ENCODE measurements at places on chromosomes 5 and 9.

DNA sequence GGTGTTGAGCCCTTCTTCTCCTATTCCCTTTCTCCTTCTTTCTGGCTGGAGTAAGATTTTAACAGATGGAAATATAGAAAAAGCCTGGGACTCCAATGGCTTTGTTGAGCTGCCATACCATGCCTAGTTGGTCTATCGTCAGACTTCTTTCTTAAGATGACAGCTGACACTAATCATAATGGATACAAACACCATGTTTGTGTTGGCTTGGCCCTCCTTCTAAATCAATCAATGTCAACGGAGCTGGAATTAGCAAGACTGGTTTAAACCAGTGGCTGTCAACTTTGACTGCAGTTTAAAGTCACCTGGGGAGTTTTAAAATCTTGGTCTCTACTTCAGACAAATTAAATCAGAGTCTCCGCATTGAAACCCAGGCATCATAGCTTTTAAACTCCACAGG is 264.5 kb upstream of the PRR16 start:
- no peak for DNase-seq

- no peak for DNase-seq
Measured at GRCh38 chr5:144815131-144815530, 644.5 kb downstream of the KCTD16 start.

- no peak for DNase-seq
Measured at GRCh38 chr9:90271707-90272106, 370.9 kb downstream of the DIRAS2 start.

GRCh38 chr9:78775211-78775610 is 478.3 kb downstream of the PSAT1 start:
- DNase-seq: no peak

DNA sequence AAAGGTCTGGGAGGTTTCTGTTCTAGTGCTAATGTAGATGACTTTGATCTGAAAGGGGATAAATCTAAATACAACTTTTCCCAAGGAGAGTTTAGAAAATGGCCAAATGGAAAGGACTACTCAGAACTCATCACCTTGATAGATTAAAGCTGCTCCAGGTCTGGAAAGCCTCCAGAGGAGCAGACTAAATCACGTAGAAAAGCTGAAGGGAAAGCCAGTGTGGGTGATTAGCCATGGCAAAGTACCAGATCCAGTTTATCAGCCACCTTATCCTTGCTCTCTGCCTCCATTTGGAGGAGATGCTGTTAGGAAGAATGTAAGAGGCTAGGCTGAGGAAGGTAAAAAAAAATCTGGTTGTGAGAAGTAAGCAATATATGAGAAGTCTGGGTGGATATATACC is 120.7 kb upstream of the RAI14 start:
- no peak for DNase-seq

DNA sequence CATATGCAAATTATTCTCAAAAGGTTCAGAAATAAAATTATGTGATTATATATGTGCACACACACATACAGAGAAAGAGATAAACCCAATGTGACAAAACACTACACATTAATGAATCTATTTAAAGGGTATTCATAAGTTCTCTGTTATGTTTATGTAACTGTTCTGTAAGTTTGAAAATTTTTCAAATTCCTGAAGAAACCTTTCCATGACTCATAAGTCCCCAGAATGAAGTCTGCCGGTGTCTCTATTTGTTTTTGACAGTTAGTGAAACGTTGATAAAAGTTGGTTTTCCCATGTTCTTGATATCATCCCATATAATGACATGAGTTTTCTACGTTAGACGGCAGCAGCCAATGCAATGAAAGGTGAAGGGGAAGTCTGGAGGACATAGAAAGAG is 199.5 kb upstream of the PUM3 start:
- no peak for DNase-seq

GRCh38 chr9:106966481-106966880 is 103.5 kb downstream of the ZNF462 start:
- no peak for DNase-seq

DNA sequence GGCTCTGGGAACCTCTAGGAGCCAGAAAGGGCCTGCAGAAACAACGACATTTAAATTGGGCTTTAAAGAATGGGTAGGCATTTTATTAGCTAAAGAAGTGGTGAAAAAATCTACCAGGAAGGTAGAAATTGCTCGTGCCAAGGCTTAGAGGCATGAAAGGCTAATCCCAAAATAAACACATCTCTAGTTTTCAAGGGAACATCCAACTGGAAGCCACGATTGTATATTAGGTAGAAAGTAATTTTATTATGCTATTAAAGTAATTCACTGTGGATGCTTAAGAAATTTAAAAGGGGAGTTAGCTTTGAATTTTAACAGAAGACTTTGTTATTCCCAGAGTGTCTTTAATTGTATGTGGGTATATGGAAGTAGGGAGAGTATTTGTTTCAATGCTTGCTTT is 17.5 kb upstream of the CNTLN start:
- no peak for DNase-seq

DNA sequence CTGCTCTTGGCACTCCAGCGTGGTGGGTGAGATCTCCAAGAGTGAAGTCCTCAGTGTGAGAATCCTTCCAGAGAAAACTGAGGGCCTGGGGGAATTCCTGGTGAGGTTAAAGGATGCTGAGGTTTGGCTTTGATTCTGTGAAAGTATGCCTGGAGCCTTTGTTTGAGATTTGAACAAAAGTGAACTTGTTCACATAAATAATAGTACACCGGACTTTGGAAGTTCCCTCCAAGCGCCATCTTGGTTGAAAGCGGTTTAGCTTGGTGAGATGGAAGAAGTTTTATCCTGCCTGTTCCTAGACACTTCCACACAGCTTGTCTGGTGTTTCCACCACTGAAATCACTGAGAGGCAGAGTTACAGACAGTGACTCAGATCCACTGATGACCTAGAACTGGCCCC is 286.4 kb downstream of the NTRK2 start:
- no peak for DNase-seq
